GM20000 (cell line): ENCODE measurements at places on chromosomes 2 and 18.
A peak's percentile ranks its signal among the peaks of the same experiment; 100 is the strongest.

DNA sequence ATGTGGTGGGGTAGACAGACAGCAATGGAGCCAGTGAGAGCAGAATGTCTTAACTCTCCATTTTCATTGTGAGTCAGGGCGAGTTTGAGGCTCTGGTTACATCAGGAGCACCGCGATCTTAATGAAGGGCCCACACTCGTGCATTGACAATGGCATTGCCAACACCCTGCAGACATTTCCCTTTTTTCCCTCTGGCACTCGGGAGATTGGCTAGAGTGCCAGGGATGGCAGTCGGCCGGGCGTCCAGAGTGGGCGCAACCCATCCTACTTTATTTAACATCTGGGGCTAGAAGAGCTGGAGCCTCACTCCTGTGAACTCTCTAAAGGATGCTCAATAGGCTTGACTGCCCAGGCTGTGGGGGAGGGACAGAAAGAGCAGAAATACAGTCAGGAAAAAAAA lies 9.7 kb downstream of the PROKR1 start:
- DNase-seq = no peak

DNA sequence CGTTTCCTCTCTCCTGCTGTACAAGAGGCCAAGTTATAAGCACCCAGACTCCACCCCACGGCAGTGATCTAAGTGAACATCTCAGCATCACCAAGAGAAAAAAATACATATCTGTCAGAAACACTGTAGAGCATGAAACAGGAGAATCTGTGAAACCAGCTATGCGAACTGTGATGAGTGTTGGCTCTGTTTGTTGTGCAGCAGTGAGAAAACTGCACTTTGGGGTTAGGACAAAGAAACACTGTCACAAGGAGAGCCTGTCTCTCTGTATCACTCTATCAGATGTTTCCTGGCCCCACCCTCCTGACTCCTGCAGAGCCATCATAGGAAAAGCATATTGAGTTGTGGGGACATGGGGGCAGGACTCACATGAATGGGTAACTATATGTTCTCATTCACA lies 87.1 kb downstream of the LAMA3 start:
- no peak for DNase-seq

GRCh38 chr2:176812246-176812775 lies 400.3 kb upstream of the HNRNPA3 start:
- no peak for DNase-seq

GRCh38 chr2:178394859-178395258 lies 56.1 kb downstream of the PRKRA start:
- DNase-seq = no peak

DNA sequence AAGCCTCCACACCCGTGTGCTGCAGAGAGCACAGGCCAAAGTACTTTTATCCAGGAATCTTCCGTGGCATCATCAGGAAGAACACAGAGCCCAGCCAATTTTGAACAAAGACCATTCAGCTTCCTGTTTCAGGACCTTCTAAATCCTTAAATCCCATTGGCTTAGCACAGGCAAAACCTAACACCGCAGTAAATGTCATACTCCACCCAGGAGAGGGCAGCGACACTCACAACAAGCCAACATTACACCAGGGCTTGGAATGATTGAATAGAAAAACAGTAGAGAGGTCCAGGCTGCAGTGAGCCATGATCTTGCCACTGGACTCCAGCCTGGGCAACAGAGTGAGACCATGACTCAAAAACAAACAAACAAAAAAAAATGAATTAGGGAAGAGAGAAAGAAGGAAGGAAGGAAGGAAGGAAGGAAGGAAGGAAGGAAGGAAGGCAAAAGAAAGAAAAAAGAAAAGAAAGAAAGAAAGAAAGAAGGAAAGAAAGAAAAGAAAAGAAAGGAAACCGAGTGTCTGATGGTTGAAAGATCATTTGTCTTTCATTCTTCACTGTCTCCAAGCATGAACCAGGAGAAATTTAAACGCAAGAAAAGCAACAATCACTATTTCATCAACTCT lies 144.6 kb upstream of the SATB2 start:
- DNase-seq = peak; percentile 25

DNA sequence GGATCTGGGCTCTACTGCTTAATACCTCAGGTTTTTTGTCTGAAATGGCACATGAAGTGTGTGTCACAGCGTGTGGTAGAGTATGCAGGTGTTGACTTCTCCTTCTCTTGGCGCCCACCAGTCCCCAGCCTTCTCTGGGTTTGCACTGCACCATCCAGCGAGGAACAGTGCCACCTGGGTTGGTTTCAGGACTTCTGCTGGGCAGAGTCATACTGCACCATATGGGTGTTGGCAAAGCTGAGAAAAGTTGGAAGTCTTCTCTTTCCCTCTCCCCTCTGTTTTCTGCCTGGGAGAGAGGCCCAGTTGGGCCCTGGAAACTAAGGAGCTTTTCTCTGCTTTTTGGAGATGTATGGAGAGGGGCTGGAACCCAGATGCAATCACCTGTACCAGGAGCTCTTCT lies 43.8 kb downstream of the TMEM185B start:
- no peak for DNase-seq

DNA sequence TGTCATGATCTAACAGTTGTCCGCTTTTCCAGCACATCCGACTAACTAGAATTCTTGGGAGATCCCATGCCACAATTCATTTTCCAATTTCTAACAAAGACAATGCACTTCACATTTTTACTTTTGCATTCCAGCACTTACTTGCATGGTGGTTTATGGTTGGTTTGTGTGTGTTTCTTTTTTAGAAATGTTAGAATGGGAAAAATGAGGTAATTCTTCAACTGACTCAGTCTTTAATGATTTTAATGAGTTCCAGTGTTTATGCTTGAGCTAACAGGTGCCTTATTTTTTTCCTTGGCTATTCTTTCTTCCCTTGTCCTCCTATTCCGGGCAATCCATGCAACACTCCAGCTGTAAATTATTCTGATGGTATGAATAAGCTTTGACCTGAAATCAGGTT lies 46.4 kb downstream of the SLC8A1 start:
- no peak for DNase-seq

- no peak for DNase-seq
These were observed 100.7 kb upstream of the MCFD2 start for GRCh38 chr2:47016172-47016913.

DNA sequence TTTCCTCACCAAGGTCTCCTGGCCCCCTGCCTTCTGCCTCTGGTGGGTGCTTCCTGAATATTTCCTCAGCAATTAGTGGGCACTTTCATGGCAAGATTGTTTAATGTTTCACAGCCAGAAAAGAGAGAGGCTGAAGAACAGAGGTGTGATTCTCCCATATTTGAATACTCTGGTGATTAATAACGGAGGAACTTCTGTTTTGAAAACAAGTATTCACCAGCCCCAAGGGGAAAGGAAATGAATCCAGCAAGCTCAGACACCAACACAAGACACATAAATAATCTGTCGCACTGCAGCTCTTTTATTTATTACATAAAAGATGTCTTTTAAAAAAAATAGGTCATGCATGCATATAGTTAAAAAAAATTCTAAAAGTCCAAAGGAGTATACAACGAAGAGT lies 57.7 kb downstream of the MRPL35 start:
- no peak for DNase-seq

GRCh38 chr2:232170396-232170795 lies 208.2 kb upstream of the ALPP start:
- no peak for DNase-seq

DNA sequence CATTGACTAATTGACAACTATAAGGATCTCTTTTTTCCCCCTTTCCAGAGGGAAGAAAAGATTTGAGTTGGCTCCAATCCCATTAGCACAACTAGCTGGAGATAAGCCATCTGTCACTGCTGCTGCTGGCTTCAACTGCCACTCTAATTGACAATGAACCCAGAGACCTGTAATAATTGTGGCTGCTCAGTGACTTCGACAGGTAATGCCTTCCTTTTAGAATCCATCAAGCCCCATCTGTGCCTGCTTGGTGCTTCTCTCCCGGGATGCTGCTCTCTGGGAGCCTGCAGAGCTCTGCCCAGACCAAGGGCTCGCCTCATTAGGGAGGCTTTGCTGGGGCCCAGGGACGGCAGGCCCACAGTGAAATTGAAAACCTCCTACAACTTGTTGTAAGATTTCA lies 376.7 kb upstream of the SOX11 start:
- no peak for DNase-seq

DNA sequence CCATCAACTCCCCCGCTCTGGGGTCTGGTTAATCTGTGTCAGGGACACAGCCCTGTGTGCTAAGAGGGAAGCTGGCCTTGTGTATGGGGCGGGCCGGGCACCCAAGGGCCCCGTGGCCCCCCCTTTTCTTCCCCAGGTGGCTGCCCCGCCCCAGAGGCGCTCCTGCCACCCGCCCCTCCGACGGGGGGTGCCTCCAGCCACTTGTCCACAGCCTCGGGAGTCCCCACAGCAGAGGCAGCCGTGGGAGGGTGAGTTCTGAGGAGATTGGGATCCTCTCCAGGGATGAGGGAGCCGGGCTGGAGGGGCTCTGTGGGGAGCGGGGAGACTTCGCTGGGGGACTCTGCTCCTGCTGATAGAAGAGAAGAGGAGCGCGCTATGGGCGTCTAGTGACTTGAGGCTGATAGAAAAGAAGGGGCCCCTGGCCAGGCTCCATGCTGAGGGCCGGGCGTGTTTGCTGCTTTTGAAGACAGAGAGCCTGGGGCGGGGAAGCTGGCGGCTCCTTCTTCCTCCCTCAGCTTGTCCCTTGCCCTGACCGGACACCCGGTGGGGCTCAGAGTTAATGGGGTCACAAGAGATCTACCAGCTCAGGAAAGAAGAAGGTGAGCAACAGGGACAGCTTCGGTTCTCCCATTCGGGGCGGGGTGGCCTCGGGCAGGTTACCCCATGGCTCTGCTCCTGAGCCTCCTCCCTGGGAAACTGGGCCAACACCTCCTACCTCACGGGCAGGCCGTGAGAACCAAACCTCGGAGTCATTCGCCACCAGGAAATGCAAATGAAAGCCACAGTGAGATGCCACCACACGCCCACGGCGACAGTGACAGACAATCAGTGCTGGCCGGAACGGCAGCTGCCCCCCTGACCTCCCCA lies 89.4 kb upstream of the TAF1B start:
- DNase-seq = peak; percentile 47

DNA sequence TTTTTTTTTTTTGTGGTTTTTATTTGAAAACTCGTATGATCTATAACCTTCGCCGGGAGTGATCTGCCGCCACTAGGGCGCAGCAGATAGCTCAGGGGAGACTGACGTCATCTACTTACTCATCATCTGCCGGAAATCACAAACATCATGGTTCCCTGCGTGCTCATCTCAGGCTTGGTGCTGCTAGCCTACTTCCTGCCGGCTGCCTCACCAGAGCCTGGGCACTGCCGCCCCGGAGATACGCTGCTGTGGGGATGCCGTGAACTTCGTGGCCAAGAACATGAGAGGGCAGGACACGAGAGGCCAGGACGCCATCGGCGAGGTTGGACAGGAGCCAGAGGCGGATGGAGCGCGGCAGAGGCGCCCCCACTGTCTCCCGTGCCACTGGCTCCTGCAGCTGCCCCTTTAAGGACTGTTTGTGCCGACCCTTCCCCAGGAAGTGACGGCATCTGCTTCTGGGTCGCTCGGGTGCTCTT lies 68.8 kb downstream of the DOK6 start:
- DNase-seq = no peak

DNA sequence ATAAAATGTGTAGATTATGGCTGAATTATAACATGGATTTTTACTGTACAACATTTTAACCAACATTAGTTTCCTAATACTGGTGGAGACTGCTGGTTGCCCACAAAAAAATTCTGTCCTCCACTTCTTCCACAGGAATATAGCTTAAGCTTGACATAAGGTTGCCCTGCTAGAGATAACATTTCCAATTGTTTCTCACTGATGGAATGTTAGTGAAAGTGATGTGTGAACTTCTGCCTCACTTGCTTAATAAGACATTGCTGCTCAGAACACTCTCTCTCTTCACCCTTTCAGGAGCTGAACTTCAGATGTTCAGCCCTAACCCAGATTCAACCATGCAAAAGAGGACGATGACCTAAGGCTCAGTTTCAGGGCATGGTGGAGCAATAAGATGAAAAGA lies 2.7 kb upstream of the SGPP2 start:
- no peak for DNase-seq

GRCh38 chr2:217666338-217666737 lies 336.5 kb downstream of the TNS1 start:
- peak; percentile 21 for DNase-seq
